Skeletal muscle cell (primary cell): ENCODE measurements at places on chromosomes 3 and 15.

DNA sequence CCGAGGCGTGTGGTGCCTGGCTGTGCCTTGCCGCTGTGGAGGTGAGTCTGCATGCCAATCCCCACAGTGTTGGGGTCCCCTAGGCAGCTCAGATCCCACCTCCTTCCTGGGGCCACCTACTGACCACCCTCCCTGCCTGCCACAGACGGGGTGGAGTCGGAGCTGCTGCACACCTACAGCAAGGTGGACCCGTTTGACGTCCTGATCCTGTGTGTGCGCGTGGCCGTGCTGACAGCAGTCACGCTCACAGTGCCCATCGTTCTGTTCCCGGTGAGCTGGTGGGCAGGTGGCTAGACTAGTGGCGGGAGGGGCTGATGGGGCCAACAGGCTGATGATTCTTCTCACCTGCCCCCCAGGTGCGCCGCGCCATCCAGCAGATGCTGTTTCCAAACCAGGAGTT lies 13.4 kb downstream of the SLC38A3 start:
- no peak for DNase-seq

- no peak for DNase-seq
Observed at GRCh38 chr15:99424131-99424571, 141.6 kb upstream of the MEF2A start.

GRCh38 chr3:149353581-149354184 lies 20.2 kb upstream of the TM4SF18 start:
- no peak for DNase-seq

- DNase-seq, result no peak
Observed at GRCh38 chr3:149523512-149524299, 49.2 kb downstream of the TM4SF4 start.

DNA sequence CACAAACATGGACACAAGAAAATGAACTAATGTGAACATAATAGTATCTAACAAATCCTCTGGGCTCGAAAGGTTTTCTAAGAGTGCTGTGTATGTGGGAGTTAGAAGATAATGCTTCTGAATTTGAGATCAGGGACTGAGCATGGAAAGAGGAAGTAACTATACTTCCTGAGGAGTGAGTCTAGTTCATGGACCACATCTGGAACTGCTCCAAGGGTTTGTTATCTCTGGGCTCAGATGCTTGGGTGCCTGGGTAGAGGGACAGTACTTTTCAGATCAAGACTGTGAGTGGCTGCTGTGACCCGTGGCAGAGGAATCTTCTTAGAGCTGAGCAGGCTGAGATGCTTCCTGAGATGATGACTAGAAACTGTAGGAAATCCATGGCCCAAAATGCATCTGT lies 28.5 kb downstream of the TBC1D23 start:
- no peak for DNase-seq

GRCh38 chr3:1394188-1394587 lies 301.4 kb downstream of the CNTN6 start:
- DNase-seq, result no peak

- no peak for DNase-seq
Observed at GRCh38 chr3:176905331-176905730, 292.0 kb downstream of the TBL1XR1 start.

DNA sequence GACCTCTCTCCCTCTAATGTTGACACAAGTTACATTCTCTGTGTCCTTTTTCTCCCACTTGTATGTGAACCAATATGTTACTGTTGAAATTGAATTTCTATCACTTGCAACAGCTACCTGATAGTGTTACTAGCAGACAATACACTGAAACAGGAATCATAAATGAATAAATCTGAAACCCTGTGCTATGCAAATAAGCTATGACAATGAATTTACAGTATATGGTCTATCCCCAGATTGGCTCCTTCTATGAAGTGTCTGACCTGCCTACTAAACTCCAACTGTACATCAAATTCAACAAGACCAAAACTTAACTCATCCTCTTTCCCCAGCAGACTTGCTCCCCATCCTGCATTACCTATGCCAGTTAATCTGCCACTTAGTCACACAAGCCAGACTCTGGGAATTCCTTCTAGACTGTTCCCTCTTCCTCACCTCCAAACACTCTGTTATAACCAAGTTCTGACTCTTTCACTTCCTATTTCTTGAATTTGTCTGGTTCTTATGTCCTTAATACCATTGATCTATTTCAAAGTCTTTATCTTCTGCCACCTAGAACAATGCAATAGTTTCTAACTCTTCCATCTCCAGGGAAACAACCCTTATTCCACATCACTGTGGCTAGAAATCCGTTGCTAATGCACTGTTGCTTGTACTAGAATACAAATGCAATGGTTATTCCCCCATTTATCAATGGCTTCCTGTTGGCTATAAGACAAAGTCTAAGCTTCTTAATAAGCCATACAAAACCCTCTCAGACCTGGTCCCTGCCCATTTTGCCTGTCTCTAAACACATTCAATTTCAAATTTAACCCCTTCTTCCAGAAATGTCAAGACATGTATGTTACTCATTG lies 13.4 kb upstream of the ZNF639 start:
- DNase-seq, result no peak

DNA sequence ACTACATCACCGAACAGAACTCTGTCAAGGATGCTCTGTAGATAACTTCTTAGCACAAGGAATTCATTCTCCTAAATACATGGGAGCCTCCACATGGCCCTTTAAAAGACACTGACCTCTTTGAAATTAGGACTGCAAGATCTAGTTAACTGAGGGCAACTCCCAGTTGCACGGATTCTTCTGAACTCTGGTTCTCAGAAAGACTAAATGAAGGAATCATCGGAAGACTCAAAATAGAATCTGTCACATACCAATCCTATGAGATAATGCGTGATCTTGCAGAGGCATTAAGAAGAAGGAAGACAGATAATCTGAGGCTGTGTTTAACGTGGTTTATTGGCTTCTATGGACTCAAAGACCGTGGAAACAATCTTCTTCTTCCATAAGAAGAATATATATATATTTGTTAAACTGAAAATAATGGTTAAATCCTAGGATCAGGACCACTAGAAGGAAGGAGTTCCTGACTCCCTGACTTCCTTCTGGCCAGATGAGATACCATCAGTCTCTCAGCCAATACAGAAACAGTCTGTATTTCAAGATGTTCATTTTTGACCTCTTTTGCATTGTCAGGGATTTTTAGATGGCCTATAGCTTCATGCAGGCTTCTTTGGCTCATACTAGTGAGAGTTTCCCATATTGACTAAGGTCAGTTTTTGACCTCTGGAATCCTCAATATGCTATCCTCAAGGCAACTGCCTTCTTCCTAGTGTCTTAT lies 33.9 kb upstream of the TBC1D23 start:
- no peak for DNase-seq

DNA sequence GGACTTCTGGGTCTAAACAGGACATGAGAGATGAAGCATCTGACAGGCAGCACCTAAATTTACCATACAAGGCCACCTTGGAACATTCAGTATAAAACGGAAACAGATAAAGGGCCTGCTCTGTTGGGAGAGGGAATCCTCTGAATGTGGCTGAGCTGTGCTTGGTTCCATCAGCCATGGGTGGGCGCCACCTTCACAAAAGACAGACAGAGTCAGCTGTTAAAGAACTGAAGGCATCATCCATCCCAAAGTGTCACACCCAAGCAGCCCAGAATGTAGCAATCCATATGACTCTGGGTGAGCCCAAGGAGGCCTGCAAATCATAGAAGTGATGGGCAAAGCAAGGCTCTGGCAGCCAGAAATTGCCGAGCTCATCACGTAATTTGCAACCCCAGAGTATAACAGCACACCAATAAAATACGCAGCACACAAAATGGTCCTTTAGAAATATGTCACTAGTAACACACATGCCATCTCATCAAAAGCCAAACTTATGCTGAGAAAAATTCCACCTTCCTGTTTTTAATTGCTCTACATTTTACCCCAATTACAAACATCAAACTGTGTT lies 24.8 kb upstream of the RBP1 start:
- no peak for DNase-seq

GRCh38 chr3:76429581-76430177 lies 610.2 kb upstream of the ROBO2 start:
- DNase-seq, result no peak

DNA sequence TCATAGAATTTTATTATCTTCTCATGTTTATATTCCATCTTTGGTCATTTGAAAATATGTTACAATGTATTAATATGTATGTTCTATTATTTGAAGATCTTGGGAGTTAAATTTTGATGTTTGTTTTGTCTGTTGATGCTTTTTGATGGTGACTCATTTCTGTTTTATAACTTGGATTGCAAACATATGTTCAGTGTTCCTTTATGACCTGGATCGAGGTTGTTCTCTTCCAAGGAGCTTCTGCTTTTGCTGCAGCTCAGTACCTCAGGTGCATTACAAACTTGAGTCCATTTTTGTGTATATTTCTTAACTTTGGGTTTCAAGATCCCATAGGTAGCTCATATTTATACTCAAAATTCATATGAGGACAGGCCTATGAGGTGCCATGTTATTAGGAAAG lies 37.1 kb downstream of the ESYT3 start:
- DNase-seq, result no peak

DNA sequence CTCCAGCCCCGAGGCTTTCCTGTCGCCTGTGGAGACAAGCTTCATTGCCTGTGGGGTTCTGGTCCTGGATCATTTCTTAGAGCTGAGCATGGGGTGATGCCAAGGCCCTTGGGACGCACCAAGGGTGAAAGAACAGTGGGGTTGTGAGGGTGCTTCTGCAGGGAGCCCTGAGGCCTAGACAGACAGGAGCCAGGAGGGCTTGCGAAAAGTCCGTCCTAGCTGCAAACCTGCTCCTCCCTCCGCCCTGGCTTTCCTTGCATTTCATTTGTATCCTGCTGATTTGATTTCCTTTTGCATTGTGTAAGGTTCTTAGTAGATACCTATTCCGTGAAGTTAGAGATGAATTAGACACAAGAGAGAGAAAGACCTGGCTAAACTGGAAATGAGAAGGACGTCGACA lies 286.9 kb upstream of the C2CD4B start:
- DNase-seq, result no peak

DNA sequence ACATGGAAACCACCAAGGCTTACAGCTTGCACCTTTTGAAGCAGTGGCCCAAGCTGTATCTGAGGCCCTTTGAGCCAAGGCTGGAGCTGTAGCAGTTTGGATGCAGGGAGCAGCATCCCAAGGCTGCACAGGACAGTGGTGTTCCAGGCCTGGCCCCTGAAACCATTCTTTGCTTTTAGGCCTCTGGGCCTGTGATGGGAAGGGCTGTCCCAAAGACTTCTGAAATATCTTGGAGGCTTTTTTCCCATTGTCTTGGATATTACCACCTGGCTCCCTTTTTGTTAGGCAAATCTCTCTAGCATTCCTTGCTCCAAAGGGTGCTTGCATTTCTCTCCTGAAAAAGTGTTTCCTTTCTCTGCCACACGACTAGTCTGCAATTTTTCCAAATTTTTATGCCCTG lies 302.8 kb upstream of the MDFIC2 start:
- no peak for DNase-seq

GRCh38 chr3:123036352-123037014 lies 8.9 kb upstream of the SEMA5B start:
- DNase-seq, result peak; percentile 25
